AG04449 (cell line): ENCODE measurements at places on chromosomes 1 and 21.

DNA sequence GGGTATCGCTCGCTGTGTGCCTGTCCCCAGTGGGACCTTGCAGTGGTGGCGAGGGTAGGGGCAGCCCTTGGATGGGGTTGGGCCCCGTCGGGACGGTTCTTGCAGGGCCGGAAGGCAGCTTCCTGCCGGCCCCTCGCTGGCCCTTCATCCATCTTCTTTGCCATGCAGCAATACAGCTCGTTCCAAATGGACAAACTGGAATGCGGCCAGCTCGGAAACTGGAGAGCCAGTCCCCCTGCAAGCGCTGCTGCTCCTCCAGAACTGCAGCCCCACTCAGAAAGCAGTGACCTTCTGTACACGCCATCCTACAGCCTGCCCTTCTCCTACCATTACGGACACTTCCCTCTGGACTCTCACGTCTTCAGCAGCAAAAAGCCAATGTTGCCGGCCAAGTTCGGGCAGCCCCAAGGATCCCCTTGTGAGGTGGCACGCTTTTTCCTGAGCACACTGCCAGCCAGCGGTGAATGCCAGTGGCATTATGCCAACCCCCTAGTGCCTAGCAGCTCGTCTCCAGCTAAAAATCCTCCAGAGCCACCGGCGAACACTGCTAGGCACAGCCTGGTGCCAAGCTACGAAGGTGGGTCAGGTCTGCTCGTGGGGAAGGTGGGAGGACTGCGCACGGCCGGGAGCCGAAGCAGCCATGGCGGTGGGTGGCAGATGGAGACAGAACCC, 45.8 kb downstream of the SIM2 start:
- DNase-seq, result no peak

DNA sequence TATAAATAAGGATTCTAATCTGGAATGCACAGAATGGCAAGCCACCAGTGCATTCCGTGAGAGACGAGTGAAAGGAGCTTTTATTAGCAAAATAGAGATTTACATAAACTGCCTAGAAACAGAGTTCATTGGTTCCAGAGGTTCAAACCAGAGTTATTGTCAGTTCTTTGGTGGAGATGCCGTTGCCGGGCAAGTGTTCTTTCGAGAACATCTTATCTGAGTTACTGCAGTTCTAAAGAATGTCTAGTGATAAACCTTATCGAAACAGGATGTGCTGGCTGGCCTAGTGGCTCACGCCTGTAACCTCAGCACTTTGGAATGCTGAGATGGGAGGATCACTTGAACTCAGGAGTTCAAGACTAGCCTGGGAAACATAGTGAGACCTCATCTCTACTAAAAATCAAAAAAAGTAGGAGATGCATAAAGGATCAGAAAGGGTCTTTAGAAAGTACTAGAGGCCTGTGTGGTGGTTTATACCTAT, 19.9 kb upstream of the EVI5 start:
- peak; percentile 78 for DNase-seq

- DNase-seq, result no peak
Measured at GRCh38 chr1:57061369-57061768, 95.6 kb upstream of the C8B start.

- DNase-seq, result no peak
Measured at GRCh38 chr1:53120659-53121058, 21.8 kb downstream of the SLC1A7 start.

GRCh38 chr1:35873243-35873750, 9.7 kb upstream of the AGO1 start:
- no peak for DNase-seq

DNA sequence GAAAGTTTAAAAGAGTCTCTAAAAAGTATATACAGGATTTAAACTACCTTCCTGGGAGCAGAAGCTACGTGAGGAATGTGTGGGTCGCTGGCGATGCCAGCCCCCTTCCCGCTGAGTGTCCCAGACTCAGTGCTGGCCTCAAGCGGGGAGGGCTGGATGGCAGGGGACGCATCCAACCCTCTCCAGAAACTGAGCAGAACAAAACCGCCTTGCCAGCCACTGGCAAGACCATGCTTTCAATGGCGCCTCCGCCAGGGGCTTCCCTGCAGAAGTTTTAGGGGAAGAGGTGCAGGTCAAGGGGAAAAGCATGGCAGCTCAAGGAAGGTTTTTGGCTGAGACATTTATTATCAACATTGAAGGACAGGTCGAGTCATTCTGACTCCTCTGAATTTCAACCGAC, 26.1 kb downstream of the NADK start:
- DNase-seq, result no peak

DNA sequence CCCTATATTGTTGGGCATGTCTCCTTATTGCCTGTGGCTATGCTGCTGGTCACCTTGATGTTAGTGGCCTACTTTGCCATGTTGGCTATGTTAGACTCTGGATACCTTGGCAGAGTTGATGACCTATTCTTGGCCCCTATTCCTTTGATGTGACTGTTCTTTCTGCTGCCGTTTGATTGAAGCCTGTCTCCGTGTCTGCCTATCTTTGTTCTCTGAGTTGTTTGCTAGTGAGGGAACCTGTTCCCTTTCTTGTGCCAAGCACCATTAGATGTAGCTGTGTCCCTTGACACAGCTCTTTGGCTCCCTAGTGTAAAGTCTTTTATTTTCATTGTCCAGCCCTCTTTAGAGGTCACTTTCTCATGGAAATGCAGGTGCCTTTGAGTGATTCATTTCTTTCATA, 28.7 kb upstream of the PAPPA2 start:
- no peak for DNase-seq

- DNase-seq, result no peak
Measured at GRCh38 chr1:157136133-157136532, 2.1 kb downstream of the ETV3 start.

DNA sequence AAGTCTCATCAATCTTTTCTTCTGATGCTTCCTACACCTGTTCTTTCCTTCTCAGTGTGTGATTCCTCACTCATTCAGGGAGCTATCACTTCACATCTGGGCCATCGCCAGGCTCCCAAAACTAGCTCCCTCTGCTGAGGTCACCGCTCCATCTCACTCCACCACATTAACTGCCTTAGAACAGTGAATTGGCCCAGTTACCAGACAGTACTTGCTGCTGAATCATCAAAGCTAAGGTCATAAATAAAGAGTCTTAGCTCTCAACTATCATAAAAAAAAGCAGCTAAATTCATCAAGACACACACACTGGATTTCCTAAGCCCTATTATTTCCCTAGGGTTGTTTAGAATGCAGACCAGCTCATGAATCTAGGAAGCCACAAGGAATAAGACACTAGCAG, 18.8 kb upstream of the SRM start:
- DNase-seq, result peak; percentile 53

- peak; percentile 59 for DNase-seq
Measured at GRCh38 chr1:65260851-65261473, 48.4 kb upstream of the DNAJC6 start.

DNA sequence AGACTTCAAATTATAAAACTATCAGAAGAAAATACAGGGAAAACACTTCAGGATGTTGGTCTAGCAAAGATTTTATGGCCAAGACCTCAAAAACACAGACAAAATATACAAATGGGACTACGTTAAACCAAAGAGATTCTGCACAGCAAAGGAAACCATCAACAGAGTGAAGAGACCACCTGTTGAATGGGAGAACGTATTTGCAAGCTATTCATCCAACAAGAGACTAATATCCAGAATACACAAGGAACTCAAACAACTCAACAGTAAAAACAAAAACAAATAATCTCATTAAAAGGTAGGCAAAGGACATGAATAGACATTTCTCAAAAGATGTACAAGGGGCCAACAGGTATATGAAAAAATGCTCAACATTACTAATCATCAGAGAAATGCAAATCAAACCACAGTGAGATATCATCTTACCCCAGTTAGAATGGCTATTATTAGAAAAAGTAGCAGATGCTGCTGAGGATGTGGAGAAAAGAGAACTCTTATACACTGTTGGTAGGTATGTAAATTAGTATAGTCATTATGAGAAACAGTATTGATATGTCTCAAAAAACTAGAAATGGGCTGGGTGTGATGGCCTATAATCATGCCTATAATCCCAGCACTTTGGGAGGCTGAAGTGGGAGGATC, 112.6 kb downstream of the LRIG2 start:
- DNase-seq, result no peak

DNA sequence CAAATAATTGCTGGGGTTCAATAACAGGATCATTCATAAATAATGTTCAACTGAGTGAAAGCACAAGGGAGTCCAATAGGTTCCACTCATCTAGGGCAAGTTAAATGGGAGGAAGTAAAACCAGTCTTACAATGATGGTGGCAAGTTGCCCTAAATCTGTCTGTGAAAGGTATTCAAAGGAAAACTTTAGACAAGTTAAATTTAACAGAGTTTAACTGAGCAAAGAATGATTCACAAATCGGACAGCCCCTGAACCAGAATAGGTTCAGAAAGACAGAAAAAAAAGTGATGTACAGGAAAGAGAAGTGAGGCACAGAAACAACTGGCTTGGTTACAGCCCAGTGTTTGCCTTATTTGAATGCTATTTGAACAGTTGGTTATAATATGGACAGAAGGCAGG, 183.5 kb upstream of the ADGRL4 start:
- DNase-seq, result no peak

DNA sequence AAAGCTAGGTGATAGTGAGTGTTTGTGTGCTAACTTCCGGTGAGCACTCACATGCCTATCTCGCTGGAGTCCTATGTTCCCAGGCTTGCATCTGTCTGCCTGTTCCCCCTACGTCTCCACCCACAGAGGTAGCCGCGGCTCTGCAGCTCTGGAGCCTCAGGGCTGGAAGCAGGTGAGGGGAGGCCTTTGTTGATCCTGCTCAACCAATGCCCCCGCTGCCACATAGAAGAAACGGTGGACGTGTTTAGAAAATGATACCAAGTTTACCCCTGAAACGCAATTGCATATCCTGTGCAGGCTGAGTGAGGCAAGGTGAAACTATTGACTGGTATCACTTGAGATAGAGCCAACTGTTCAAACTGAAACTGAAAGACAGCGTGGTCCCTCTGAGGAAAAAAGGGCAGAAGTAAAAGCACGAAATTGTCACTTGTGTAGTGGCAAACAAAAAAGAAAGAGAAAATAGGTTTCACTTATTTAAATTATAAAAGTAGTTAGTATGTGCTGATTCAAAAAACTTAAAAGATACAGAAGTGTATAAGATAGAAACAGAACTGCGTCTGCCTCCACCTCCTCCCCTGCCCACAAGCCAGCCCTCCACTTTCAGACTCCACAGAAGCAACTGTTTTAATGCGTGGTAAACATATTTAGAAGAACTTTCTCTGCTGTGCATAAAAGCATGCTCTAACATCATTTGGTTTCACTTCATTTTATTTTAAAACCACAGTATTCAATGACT, 38.6 kb upstream of the ETS2 start:
- DNase-seq, result no peak

- no peak for DNase-seq
Measured at GRCh38 chr1:201537028-201537427, 1.9 kb upstream of the NAV1 start.

GRCh38 chr1:167488786-167489185, 29.5 kb downstream of the CD247 start:
- DNase-seq, result no peak

GRCh38 chr1:29586991-29587745, 350.8 kb downstream of the PTPRU start:
- no peak for DNase-seq

DNA sequence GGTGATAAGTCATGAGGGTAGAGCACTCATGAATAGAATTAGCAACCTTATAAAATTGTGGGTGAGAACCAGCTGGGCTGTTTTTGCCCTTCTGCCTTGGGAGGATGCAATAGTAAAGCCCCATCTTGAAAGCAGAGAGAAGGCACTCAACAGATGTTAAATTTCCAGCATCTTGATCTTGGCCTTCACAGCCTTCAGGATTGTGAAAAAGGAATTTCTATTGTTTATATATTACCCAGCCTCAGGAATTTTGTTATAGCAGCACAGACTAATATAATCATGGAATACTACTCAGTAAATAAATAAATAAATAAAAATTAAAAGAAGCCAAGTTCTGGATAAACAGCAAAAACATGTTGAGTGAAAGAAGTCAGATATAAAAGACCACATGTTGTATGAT, 175.2 kb downstream of the KCNT2 start:
- no peak for DNase-seq

- peak; percentile 59 for DNase-seq
Measured at GRCh38 chr1:164780863-164781262, 221.9 kb downstream of the PBX1 start.

DNA sequence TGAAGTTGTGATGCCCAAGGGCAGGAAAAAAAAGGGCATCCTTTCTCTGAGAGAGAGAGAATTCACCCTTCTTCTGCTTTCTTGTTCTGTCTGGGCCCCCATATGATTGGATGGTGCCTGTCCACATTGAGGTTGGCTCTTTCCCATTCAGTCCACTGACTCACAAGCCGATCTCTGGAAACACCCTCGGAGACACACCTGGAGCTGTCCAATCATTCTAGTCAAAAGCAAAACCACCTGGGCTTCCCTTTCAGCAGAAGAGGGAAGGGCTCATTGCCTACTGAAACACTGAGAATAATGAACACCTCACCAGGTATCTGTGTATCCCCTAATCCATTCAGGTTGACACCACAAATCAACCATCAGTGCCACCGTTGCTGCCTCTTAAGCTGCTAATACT, 103.7 kb upstream of the GNG12 start:
- no peak for DNase-seq

DNA sequence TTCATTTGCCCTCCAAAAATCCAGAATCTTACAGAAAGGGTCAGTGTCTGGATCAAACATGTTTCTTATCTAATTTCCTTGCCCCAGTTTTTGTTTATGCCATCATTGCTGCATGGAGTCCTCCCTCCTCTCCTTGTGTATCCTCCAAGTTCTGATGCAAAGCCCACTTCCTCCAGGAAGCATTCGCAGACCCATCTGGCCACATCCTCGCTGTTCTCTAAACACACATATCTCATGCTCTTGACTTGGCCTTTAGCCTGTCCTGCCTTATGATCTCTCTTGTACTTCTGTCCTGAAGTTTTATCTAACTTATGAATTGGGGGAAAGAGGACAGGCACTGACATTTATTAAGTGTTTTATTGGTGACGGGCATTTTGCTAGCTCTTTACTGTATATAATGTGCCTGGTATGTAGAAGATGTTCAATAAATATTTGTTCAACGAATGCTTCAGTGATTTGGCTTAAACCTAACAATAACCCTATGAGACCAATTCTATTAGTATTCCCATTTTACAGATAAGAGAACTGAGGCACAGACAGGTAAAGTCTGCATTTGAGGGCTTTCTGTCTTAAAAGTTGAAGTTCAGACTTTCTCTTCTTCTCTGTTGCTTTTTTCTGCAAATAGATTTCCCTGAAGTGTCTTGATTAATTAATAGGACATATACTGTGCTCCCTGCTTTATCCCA, 19.2 kb upstream of the ID3 start:
- no peak for DNase-seq

GRCh38 chr21:26107429-26107828, 63.1 kb downstream of the APP start:
- DNase-seq, result no peak

DNA sequence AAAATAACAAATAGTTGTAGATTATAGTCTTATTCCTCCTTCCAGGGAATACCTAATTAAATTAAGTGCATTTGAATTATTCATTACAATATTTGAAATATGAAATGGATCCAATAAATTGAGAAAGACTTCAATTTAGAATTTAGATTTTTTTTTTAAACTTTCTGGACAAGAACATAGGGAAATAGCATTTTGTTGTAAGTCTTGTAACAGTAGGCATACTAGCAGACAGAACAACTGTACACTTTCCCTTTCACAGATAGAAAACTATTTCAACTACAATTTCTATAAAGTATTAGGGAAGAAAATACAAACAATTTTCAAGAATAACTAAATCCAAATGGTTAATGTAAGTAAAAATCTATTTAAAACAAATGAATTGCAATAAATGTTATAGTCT, 577.5 kb downstream of the USP25 start:
- no peak for DNase-seq
